ENCODE measurements at places on chromosomes 11 and 22.

GRCh38 chr11:85180528-85180927, 446.6 kb downstream of the DLG2 start:
- DNase-seq = no peak

GRCh38 chr11:111737444-111738210, 28.6 kb downstream of the PPP2R1B start:
- no peak for DNase-seq

- DNase-seq = no peak
Observed at GRCh38 chr22:47129902-47130635, 367.6 kb downstream of the TBC1D22A start.

GRCh38 chr11:68659158-68659921, 25.0 kb upstream of the GAL start:
- no peak for DNase-seq

DNA sequence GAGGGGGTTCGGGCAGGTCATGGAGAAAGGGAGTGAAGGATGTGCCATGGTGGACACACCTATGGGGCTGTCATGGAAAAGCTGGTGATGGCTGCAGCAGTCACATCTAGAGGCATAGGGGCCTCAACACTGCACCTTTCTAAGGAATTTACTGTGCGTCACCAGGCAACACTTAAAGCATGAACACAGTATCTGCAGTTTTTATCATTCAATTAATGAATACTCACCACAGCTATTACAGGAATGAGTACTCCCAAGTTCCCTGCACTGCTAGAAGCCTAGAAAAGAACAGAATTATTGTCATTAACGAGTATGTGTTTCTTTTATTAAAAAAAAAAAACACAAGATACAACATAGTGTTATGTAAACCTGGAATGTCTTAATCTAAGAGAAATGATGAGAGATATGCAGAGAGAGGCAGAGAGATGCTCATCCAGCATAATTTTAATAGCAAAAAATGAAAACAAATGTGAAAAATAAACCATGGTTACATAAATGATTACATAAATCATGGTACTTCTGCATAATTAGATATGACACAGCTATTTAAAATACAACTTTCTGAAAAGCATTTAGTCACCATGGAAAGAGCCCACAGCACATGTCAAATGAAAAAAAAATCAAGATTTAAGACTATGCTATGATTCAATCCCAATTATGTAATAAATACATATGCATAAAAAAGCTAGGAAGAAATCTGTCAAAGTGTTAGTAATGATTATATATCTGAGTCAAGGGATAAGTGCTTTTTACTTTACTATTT, 19.2 kb downstream of the SERPIND1 start:
- no peak for DNase-seq

DNA sequence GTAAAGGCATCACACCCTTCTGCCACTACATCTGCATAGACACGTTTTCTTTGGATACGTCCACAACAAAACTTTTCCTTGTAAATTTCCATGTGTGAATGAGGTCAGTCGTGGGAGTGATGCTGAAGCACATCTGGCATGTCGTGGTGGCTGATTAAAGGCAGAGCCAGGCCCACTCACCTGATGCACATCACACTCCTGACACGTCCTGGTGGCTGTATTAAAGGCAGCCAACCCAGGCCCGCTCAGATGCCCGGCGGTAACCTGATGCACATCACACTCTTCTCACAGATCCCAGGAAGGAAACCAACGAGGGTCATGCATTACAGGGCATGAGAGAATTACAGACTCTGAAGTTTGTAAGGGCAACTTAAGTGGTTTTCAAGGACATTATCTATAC, 321.6 kb upstream of the B3GAT1 start:
- no peak for DNase-seq

- DNase-seq = no peak
Observed at GRCh38 chr11:76719686-76720085, 49.1 kb upstream of the LRRC32 start.

DNA sequence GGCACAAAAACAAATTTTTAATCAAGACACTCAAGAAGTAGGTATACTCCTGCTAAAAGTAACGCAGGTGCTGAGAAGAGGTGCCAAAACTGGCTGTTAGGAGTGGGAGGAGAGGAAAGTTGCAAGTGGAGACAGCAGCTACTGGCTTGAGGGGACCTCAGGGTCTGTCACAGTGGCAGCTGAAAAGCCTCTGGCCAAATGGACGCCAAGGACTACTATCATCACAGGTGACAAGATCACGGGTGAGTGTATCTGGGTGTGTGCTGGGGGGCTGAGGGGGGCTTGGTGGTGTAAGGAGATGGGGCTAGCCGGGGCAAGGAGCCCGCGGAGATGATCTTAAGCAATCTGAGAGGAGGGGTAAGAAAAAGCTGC, 687 bp downstream of the ZNF202 start:
- DNase-seq = no peak

All from stimulated activated CD4-positive, alpha-beta T cell treated with anti-CD3 and anti-CD28 coated beads, Interleukin-12 subunit alpha, Interleukin-12 subunit beta, amount 100 ng/mL, for 48 hours (primary cell).